Trophoblast cell (in vitro differentiated cells and primary cell): ENCODE measurements at places on chromosomes 5 and 9.
A peak's percentile ranks its signal among the peaks of the same experiment; 100 is the strongest.

- DNase-seq, result peak; percentile 11
Observed at GRCh38 chr5:69001627-69002026, 92.2 kb upstream of the SLC30A5 start.

- DNase-seq, result no peak
Observed at GRCh38 chr5:58245476-58245840, 214.4 kb downstream of the PLK2 start.

- DNase-seq, result no peak
Observed at GRCh38 chr9:135216791-135217441, 129.4 kb downstream of the OLFM1 start.

GRCh38 chr5:4780633-4781032, 359.5 kb upstream of the ADAMTS16 start:
- no peak for DNase-seq

DNA sequence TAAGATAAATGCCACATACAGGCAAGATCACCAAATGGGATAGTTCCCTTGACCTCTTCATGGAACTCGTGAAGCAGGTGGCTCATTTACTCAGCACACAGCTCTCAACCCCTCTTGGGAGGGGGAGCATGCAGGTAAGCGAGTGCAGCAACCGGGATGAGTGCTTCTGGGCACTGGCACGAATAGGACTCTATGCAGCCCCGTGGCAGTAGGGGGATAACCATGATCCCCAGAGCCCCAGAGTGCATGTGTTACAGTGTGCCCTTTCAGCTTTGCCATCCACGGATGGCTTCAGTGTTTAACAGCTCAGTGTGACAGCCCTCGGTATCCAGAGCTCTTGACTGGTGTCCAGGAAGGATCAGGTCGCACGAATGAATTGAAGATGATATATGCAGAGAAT, 1187.1 kb downstream of the CDH9 start:
- DNase-seq, result no peak

- DNase-seq, result peak; percentile 31
Observed at GRCh38 chr5:177494346-177495195, 2.8 kb downstream of the PDLIM7 start.

GRCh38 chr5:111131356-111131755, 39.2 kb downstream of the WDR36 start:
- DNase-seq, result no peak

GRCh38 chr5:35956429-35956828, 18.0 kb upstream of the CAPSL start:
- DNase-seq, result no peak

DNA sequence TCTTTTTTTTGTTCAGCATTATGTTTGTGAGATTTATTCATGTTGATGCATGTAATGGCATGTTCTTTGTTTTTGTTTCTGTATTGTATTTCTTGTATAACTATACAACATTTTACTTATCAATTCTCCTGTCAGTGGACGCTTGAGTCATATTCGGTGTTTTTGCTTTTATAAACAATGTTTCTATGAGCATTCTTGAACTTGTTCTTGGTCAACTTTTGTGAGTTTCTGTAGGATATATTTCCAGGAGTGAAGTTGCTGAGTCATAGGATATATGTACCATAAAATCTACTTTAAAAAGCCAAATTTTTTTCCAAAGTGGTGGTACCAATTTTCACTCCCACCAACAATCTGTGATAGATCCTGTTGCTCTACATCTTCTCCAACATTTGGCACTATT, 104.8 kb downstream of the VCAN start:
- no peak for DNase-seq

GRCh38 chr9:107218829-107219485, 64.1 kb upstream of the RAD23B start:
- no peak for DNase-seq

DNA sequence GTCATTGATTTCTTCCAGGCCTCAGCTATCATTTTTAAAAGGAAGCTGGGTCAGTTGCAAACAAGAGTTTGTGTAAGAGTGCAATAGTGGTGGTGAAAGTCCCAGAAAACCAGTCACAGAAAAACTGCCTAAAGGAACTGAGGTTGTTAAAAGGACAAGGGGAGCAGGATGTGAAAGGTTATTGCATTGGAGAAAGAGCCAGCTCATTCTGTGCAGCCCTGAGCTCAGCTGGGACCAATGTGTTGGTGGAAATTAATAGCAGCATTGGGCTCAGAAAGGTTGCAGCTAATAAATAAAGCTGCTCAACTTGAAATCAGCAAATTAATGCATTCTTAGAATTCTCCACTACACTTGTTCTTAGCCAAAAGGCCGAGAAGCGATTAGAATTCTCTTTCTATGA, 34.9 kb downstream of the NREP start:
- DNase-seq, result no peak

DNA sequence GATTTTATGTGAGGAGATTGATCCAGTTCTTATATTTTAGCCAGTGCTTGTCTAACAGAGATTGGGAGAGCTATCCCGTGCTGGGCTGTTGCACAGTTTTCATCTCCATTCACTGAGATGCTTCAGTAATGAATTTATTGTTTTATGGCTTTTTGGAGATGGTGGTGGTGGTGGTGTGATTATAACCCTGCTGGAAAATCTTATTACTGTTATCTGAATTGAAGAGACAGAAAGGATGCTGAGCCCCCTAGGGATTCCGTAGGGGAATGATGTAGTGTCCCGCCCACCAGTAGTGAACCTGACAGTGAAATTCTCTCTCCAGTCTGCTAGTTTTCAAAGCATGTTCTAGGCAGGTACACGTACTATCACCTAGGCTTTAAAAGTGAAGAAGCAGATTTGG, 1.9 kb downstream of the RAI14 start:
- DNase-seq, result no peak

- DNase-seq, result no peak
Observed at GRCh38 chr9:24449976-24450375, 95.7 kb downstream of the IZUMO3 start.

GRCh38 chr5:3122985-3123762, 371.7 kb upstream of the IRX2 start:
- no peak for DNase-seq

DNA sequence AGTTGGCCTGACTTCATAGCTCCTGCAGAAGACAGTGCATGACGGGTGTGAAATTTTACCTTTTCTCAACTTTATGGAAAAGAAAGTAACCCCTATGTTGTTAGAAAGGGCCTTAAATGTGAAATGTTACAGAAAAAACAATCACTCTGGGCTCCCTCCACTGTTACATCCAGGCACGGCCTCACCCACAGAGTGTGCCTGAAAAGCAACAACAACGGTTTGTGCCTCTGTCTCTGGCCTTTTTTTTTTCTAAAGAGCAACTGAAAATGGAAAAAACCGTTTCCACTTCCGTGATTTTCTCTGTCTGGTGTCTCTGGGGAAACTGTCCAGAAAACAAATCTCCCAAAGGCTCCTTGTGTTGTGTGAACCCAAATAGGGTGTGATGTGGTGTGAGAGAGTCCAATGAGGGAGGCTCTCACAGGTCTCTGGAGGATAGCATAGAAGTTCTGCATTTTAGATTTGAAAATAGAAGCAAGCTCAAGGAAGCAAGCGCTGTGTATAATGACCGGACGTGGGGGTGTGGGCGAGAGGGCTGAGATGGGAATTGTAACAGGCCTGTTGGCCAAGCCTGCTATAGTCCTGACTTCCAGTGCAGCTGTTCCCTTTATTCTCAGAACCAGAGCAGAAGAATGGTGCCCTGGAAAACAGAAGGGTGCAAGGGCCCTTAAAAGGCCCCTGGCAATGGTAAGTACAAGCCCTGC, 221.8 kb upstream of the TUT7 start:
- DNase-seq, result no peak

DNA sequence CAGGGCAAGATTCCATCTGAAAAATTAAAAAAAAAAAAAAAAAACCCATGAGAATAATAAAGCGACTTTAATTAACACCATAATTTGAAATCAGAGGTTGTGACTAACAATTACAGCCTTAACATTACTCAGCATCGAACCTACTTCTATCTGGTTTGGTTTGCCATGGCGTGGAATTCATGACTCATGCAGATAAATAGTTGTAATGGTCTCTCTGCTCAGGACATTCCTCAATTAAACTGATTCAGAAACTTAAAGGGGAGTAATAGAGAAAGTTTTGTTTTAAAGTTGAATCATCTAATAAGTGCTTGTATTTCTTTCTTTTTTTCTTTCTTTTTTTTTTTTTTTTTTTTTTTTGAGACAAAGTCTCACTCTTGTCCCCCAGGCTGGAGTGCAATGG, 135.5 kb downstream of the SPATA31D1 start:
- DNase-seq, result no peak

DNA sequence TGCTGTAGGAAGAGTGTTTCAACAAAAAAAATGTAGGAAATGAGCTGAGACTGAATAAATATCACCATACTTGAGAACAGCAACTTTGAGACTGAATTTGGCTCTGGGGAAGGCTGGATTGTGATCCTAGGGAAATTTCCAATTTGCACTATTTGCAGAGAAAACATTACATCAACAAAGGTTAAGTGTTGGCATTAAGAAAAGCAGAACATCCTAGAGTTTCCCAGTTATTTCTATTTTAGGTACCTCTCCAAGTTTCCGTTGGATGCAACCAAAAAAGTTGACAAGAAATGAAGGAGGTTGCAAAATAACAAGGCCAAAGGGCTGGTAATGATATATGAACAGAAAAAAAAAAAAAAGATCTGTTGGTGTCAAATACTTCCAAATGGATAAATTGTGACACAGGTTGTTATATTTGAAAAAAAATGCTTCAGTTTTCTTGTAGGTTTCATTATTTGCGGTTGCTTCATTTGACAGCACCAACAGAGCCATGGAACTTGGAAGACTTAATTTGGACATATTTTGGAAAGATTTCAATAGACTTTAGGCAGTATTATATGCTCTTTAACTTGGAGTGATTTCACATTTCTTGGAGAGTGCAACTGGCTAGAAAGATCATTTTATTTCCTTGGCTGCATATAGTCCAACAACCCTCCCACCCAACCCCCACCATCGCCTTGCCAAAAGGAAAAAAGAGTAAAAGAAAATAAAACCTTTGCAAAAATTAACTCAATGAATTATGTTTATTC, 230.8 kb downstream of the ZNF608 start:
- no peak for DNase-seq

GRCh38 chr9:117718085-117718484, 13.9 kb downstream of the TLR4 start:
- peak; percentile 48 for DNase-seq

GRCh38 chr9:7802666-7803065, 3.1 kb upstream of the DMAC1 start:
- no peak for DNase-seq

DNA sequence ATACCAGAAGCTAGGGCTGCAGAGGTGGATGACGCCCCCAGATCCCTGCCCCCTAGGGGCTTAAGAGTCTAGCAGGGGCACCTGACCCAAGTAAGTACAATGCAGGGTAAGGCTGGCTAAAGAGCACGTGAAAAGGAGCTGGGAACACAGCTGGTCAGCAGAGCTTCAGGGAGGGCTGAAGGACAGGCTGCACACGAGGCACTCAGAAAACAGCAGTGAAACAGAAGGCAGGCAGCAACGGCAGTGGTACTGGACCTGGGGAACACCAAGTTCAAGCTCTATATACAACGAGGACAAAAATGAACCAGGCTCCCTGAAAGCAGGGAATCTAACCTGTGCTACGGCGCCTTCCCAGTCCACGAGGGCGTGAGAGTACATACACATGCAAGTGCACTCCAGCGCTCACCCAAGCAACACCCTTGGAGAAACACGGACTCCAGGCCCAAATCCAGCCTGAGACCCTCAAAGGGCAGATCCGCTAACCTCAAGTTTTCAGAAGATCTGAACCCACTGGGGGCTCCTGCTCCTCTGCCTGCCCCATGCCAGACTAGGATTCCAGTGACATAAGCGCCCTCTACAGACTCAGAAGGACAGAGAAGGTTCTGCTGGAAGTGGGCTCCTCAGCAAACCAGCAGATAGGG, 57.4 kb downstream of the PSMB7 start:
- DNase-seq, result no peak

DNA sequence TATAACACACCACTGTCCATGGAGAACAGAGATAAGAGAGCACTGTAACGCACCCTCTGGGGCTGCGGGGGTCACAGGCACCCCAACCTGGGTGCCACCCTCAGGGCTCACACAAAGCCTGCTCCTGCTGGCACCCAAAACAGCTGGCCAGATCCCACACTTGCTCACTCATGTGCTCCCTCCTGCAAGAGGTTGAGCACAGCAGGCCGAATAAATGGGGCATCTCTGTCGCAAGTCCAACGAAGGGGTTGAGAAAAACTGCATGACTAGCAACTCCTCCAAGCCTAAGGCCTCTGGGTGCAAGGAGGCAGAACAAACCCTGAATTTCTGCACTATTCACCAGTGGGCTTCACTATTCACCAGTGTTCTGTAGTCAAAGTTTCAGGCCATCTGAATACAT, 80.3 kb downstream of the SECISBP2 start:
- DNase-seq, result no peak

- DNase-seq, result no peak
Observed at GRCh38 chr5:23028445-23029021, 175.4 kb upstream of the CDH12 start.

DNA sequence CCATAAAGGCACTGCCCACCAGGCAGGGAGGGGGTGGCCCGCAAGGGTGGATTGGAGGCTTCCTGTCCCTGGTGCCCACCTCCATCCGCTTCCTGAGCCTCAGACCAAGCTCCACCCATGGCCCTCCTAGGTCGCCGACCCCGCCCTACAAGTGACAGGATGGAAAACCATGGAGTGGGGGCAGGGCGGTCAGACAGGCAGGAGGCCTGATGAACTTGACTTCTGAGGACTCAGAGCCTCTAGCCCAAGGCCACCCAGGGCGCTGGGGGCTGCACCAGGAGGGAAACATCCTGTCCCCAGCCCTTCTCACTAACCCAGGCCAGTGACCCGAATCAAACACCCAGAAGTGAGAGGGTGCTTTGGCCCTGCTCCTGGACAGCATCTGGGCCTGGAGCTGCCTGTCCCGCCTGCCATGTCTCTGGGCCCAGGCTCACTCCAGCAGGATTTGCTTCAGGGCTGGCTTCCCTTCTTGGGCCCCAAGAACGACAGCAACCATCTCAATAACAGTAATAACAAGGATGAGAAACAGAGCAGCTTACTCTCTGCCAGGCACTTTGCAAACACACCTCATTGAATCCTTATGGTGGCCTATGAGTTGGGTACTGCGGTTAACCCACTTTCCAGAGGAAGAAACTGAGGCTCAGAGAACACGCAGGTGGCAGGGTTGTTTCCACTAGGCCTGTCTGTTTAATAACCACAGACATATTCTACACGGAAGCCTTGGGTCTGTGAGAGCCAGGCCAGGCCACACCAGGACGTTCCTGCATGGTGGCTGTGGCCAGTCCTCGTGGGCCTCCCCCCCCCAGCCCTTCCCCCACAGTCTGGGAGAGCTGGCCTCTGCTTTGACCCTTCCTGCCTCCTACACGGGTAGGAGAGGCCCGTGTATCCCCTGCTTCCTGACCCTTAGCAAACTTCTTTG, 4.4 kb upstream of the ST6GALNAC6 start:
- no peak for DNase-seq

DNA sequence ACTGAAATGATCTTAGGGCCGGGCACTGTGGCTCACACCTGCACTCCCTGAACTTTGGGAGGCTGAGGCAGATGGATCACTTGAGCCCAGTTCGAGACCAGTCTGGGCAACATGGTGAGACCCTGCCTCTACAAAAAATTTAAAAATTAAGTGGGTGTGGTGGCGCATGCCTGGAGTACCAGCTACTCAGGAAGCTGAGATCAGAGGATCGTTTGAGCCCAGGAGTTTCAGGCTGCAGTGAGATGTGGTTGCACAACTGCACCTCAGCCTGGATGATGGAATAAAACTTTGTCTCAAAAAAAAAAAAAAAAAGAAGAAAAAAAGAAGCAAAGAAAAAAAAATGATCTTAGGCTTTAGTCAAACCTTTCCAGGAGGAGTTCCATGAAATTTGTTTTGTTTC, 41.8 kb downstream of the MEF2C start:
- no peak for DNase-seq

GRCh38 chr5:143663872-143664271, 148.1 kb upstream of the HMHB1 start:
- no peak for DNase-seq

- no peak for DNase-seq
Observed at GRCh38 chr5:139131921-139132432, 66.2 kb downstream of the SIL1 start.
